ENCODE measurements at places on chromosomes 6 and 20. TPM values are rescaled to one million over a fixed set of nuclear protein-coding genes. Genes with fewer than 3 reads are reported as not detected.

DNA sequence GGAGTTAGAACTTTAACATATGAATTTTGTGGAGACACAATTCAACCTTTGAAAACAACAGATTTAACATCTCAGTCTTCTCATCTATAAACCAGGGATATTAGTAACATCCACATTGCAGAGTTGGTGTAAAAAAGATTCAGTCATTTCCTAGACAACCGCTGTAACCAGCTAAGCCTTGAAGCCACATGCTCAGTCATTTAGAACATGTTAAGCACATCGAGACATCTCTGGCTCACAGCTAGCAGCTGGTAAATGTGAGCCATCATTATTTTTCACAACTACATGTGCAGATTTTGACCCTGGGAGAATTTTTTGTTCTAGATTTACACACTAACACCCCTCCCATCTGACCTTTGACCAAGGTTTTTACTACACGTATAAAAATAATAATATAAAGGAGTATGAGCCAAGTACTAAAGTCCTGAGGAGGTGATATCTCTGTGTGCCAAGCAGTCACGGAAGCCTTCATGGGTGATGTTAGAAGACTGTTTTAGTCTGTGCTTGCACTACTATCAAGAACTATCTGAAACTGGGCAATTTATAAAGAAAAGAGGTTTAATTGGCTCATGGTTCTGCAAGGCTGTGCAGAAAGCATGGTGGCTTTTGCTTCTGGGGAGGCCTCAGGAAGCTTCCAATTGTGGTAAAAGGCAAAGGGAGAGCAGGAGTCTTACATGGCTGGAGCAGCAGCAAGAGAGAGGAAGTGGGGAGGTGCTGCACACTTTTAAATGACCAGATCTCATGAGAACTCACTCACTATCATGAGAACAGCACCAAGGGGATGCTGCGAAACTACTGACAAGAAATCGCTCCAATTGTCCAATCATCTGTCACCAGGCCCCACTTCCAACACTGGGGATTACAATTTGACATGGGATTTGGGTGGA, 48.7 kb upstream of the IL20RA start:
- no peak for DNase-seq

Gene SLC22A2
- polyA plus RNA-seq: not detected

Gene RSPH3
- polyA plus RNA-seq: 2.7 TPM

DNA sequence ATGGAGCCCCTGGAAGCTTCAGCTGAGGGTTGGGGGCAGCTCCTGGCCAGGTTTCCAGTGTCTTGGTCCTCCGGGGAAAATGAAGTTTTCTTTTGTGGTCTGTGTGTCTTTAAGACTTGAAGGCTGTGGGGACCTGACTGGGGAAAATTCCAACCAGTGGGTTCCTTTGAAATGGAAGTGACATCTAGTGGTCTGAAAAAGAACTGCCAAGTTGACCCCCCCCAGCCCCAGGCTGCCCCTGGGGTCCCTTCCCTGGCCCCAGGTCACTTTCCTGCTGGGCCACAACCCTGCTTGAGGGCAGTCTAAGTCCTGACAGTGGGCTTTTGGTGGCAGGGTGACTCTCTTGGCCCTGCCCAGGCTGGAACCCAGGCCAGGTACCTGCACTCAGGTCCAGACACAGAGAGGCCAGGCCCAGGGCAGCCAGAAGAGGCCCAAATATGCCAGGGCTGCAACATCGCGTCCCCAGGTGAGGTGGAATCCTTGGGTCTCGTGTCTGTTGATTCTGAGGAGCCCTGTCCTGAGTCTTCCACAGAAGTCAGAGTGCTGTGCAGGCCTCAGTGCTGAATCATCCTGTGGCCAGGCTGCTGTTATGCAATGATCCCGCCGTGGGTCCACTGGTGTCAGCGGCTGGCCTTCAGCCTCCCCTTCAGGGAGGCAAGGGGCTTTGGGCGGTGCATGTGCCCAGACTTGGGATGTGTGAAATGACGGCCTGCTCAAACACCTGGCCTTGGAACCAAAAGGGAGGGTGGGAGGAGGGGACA, 68.4 kb downstream of the VEGFA start:
- DNase-seq: peak; percentile 26

Gene DNMT3B
- polyA plus RNA-seq: 1.3 TPM

DNA sequence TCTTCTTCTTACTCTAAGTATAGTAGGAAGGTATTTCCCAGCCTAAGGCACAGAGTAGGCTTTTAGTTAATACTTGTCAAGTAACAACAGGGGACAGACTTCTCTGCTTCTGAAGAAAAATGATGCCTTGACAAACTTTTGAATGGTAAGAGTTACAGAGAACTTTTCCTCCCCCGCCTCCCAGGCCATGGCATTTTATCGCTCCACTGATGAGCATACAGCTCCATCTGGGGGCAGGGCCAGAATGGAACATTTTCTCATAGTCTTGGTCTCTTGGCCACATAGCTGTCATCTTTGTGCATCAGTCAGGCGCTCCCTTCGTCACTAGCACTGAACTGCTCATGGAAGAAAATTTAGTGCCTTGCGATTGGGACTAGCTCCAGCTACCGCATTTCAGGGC, 1066.8 kb upstream of the CITED2 start:
- DNase-seq: no peak

DNA sequence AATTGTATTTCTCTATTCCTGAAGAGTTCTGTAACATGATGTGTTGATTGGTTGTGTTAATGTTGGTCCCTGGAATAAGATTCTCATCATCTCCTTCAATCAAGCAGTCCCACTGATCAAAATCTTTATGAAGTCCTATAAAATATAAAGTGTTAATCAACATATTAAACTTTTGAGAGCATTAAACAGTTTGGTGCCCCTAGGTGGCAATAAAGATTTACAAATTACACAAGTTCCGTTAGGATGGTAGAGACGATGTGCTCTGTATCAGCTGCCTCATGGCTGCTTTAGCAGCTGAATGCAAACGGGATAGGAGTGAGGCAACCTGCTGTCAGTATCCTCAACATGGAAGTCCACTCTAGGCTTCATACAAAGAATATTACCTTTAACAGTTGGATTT, 16.9 kb downstream of the TDRD6 start:
- DNase-seq: no peak

- DNase-seq: no peak
Observed at GRCh38 chr20:39082622-39083398, 120.7 kb downstream of the DHX35 start.

DNA sequence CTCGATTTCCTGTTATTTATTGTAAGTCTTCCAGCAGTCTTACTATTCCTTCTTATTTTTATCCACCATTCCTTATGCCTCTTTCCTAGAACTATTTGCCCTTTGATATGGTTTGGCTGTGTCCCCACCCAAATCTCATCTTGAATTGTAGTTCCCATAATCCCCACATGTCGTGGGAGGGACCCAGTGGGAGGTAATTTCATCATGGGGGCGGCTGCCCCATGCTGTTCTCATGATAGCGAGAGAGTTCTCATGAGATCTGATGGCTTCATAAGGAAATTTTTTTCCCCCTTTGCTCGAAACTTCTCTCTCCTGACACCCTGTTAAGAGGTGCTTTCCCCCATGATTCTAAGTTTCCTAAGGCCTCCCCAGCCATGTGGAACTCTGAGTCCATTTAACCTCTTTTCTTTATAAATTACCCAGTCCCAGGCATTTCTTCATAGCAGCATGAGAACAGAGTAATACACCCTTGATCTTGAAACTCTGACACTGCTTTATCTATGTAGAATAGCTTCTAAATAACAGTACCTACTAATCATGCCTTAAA, 48.8 kb downstream of the PLN start:
- no peak for DNase-seq

Gene LY6G5C
- 3.1 TPM for polyA plus RNA-seq

Gene TNXB
- polyA plus RNA-seq: 0.60 TPM

Gene TRDN
- polyA plus RNA-seq: not detected

DNA sequence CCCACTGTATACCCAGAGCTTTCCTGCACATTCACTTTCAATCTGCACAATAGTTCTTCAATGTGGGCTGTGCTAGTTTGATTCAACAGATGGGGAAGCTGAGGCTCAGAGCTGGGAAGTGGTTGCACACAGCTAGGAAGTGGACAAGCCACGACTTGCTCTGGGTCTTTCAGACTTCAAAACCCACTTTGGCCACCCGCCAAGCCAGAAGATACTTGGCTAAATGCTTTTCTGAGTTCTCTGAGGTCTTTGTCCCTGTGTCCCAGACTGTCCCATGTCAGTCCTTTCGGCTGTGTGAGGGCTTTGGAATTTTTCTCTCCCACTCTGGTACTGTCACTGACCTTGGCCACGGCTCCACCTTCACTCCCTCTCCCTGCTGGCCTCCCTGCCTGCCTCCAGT, 10.6 kb downstream of the PDYN start:
- DNase-seq: no peak

Gene TSBP1
- polyA plus RNA-seq: not detected

Gene PRRT1
- 0.78 TPM for polyA plus RNA-seq
